ENCODE measurements at places on chromosomes 11 and 22.
A peak's percentile ranks its signal among the peaks of the same experiment; 100 is the strongest.

DNA sequence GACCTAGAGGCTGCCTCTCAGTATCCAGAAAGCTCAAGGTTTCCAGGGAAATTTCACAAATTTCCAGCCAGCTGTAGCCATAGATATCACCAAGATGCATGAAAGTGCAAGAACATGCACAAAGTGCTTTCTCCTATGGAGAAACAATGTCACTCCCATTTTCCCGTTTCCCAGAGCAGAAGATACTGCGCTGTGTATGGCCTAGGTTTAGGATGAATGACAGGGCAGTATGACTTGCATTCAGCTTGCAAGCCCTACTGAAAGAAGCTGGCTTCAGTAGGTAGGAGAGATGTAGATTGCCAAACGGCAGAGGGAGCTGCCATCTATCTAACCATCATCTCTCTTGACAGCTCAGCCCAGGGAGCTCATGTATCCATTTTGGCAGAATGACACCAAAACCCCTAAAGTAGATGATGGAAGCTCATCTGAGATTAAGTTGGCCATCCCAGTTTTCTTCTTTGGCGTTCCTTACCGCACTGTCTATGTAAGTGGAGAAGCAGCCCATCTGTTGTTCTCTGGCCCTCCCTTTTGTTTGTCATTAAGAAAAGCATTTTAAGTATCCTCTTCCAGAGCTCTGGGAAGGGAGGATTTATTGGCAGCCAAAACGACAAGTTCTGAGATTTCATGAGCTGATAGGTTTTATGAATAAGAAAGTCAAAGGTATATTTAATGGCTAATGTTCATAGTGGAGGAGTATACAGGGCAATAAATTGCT lies 4.6 kb downstream of the TECTA start:
- no peak for DNase-seq

- no peak for DNase-seq
Observed at GRCh38 chr22:34784056-34784455, 281.9 kb upstream of the ISX start.

DNA sequence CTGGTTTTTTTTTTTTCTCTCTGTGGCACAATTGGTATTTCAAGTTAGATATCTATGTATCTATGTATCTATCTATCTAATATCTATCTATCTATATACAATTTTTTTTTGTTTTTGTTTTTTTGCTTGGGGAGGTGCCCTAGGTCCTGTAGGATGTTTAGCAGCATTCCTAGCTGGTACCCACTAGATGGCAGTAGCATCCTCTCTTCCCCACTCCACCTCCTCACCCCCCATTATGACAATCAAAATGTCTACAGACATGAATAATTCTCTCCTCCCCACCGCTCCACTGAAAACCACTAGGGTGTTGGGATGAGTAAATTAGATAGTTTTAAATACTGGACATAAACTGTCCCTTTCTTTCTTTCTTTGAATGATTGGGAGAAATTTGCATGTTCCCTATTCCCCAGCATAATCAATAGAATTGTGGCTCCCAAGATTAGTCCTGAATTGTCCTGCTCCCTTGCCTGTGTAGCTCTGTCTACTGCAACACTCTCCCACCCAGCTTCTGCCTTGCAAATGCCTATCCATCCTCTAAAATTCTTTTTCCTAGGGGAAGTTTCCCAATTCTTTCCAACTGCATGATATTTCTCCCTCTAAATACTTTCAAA lies 1152.4 kb downstream of the LRRC4C start:
- no peak for DNase-seq

- DNase-seq = no peak
Observed at GRCh38 chr22:20246368-20247009, 21.6 kb downstream of the RTN4R start.

DNA sequence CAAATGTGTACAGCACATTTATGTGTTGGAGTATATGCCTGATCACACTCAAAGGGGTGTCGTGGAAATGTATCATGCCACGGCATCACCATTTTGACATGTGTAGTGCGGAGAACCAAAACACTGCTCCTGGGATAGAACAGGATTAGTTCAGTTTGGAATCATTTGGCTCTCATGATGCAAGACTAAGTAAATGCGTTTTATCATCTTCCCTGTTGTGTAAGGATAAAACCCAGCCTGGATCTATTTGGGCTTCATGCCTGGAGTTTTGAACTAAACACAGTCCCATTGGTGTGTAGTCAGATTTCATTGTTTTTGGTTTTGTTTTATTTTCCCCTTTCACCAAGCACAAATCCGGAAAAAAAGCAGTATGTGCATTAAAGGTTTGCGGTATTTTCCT lies 574.3 kb downstream of the NTM start:
- DNase-seq = no peak

DNA sequence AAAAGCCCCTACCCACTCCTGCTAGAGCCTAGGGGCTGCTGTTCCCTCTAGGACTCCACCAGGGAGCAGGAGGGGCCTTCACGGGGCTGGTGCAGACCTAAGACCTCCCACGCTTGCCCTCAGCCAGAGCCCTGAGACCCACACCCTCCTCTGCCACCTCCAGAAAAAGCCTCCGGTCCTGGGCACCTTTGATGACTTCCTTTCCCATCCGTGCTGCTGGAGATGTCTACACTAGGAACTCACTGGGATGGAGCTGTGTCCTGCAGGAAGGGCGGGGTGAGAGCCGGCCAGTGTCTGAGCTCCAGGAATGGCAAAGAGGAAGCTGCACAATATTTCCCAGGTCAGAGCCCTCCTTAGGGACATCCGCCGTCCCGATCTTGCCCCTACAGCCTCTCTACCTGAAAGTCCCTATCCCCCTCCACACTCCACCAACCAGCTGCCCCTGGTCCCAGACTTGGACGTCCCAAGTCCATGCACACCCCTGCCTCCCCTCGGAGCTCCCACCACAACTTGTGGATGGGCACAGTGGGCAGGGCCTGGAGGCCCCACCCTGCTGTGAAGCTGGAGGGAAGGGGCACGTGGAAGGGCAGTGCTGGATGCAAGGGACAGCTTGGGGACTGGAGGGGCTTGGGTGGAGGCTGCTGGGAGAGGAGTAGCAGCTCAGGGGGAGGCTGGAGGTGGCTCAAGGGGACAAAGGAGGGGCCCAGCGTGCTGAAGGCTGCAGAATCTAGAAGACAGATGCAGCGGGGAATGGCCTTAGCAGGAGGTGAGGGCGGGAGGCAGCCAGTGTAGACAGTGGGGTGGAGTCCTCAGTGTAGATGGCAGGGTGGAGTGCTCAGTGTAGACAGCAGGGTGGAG lies 13.5 kb upstream of the LRP5 start:
- DNase-seq = no peak

DNA sequence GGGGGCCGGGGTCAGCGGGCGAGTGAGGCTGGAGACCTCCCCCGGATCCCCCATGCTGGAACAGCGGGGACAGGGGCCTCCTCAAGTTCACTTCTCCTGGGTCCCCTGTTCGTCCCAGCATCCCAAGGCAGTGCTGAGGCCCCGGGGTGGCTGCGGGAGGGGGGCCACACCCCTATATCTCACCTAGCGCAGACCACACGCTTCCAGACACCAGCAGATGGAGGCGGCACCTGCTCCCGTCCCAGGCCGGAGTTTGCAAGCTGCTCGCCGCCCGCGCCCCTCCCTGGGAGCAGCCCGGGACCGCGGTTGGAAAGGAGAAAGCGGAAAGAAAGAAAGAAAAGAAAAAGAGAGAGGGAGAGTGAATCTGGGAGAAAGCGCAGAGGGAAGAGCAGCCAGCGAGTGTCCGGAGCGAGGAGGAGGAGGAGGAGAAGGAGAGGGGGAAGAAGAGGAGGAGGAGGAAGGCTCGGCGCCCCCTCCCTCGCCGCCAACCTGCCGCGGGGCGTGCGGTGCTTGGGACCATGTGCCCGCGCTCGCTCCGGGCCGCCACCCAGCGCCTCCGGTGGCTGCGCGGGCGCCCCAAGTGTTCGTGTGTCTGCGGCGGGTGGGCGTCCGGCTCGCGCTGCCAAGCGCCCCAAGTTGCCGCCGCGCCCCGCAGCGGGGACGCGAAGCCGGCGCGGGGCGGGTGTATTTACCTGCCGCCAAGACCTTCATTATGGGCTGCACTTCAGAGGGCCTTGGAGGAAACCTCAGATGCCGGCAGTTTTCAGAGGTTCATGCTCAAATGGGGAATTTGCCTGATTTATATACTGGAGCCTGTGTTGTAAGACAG lies at the start of gene LIF:
Gene LIF, minus strand, starts transcription at position 775 of the 829 bp plus-strand sequence. Its CDS starts 64 bp downstream, at position 711.
- no peak for DNase-seq

- DNase-seq = no peak
Observed at GRCh38 chr11:15931497-15931896, 424.8 kb downstream of the SOX6 start.

GRCh38 chr22:29156507-29156906 lies 49.2 kb upstream of the EMID1 start:
- DNase-seq = no peak

DNA sequence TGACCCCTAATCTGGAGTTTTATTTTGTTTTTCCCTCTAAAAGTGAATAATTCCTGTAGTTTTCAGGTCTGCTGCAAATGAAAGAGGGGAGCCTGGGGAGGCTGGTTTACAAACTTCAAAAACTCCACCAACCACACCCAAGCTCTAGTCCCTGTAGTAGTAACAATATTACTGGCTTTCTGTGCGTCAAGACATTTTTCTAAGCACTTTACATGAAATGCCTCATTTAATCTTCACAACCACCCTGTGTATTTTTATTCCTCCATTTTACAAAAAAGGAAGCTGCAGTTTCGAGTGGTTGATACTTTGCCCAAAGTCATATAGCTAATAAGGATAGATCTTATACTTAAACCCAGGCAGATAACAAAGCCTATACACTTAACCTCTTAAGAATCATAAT lies 23.5 kb downstream of the CTNND1 start:
- DNase-seq = no peak

- DNase-seq = no peak
Observed at GRCh38 chr22:46078241-46079092, 71.9 kb upstream of the PPARA start.

- DNase-seq = no peak
Observed at GRCh38 chr11:109697140-109697843, 275.3 kb downstream of the C11orf87 start.

DNA sequence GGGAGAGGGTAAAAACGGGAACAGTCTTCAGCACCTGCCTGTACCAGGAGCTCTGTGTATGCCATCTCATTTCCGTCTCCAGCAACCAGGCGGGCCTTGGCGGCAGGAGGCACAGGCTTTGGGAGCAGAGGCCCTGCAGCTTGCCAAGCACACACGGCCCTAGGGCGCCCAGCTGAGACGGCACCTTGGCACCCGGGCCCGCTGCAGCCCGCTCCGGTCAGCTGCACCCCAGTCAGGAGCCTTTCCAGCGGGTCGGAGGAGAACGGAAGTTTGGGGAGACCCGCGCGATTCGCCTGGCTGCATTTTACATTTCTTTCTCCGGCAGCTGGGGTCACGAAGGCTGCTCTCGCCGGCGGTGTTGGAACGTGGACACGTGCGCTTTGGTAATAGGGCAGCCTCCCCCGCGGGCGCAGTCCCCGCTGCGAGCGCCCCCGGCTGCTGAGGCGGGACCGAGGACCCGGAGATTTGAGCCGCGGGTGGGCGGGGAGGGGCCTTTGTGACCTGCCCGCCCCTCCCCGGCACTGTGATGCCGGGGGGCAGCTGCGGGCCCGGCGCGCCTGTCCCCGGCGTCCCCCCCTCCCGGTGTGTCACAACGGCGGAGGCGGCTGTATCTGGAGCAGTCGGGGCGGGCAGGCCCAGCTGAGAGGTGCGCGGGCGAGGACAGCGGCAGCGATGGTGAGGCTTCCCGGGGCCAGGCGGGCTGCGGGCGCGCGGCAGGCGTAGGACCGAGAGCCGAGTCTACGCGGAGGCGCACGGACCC lies at the start of gene TUBA8:
Gene TUBA8, plus strand, starts transcription at position 616 of the 760 bp plus-strand sequence. Its CDS starts 57 bp downstream, at position 673.
- DNase-seq = peak; percentile 44

- no peak for DNase-seq
Observed at GRCh38 chr11:125343086-125343717, 152.9 kb downstream of the FEZ1 start.

GRCh38 chr11:63756919-63757761 lies 11.4 kb downstream of the ZFTA start:
- no peak for DNase-seq

GRCh38 chr11:2507212-2507901 lies 62.5 kb downstream of the KCNQ1 start:
- DNase-seq = no peak

GRCh38 chr11:18081551-18081950 lies 24.3 kb downstream of the SAAL1 start:
- DNase-seq = no peak

GRCh38 chr11:67582011-67582410 lies 1.6 kb upstream of the GSTP1 start:
- DNase-seq = no peak

DNA sequence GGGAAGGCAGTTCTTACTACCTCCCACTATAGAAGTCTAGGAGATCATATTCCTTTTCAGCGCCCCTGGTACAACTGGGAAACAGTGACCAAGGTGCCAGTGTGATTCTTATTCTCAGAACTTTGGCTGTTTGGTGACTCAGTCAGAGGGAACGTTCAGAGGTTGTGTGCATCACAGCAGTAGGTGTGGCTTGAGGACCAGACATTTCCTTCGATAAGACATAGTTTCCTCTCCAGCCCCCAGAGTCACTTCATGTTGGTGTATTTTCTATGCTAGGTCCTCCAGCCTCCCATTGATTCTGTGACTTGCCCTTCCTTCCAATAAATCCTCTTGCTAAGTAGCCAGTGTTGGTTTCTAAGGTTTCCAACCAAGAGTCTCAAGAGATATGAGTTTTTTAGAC lies 171.9 kb upstream of the MPPED2 start:
- no peak for DNase-seq

DNA sequence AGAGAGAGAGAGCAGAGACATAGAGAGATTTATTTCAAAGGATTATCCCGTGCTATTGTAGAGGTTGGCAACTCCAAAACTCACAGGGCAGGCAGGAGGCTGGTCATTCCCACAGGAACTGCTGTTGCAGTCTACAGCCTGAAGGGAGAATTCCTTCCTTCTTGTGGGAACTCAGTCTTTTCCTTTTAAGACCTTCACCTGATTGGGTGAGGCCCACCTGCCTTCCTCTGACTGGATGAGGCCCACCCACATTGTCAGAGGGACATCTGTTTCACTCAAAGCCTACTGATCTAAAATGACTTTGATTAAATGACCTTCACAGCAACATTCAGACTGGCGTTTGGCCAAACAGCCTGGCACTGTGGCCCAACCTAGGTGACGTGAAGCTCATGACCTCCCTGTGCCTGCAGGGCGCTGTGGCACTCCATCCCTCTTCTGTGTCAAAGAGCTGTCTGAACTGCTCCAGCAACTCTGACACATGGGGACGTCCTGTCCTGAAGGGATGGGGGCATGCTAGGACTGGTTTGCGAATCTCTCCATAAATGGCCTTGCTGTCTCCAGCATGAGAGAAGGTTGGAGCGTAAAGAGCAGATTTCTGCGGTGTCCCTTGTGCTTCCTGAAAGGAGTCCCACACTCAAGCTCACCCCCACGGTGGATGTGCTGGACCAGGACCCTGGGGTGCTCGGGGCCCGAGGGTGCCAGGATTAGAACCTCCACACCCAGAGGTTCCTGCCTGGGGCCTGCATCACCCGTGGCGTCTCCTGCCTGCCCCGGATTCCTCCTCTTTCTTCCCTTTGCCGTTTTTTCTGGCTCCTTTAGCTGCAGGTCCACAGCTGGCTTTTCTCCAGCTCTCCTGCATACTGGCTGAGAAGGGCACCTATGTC lies 20.7 kb downstream of the KRTAP5-5 start:
- no peak for DNase-seq

GRCh38 chr22:36331306-36331911 lies 56.4 kb downstream of the MYH9 start:
- no peak for DNase-seq

Data from nucleus accumbens (tissue), 56 donors.